Choroid plexus epithelial cell (primary cell): ENCODE measurements at places on chromosomes 5 and 9.
A peak's percentile ranks its signal among the peaks of the same experiment; 100 is the strongest.

DNA sequence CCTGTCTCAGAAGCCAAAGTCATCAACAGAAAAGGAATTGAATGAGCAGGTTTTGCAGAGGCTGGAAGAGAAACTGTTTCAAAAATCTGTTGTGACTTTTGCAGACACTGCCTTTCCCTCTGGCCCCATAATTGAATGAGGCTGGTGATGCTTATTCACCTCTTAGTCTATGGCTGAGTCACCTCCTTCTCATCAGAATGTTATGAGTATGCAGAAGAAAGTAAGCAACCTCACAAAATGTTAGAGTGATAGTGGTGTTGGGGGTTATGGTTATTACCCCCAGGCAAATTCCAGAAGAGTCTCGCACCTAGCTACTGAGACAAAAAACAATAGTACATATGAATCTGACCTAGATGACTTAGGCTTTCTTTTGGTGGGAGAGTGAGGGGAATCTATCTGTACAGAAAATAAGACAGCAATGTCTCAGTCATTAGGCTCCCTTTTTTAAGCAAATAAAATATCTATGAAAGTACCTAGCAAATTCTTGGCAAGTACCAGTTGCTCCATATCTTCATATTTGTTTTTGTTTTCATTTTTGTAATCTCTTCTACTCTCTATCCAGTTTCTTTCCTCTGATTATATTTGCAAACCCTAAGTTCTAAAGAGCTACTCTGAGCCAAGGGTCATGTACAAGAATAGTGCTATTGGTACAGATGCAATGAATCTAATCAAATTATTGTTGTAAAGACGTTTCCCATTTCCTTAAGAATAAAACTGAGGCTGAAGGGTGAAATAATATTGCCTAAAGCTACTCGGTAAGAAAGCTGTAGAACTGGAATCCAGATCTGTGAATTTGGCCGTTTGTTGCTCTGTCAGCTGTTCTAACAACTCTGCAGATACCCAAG lies 498.1 kb upstream of the TNC start:
- DNase-seq: peak; percentile 86

- DNase-seq: no peak
Observed at GRCh38 chr9:136672431-136673087, 9.8 kb downstream of the EGFL7 start.

DNA sequence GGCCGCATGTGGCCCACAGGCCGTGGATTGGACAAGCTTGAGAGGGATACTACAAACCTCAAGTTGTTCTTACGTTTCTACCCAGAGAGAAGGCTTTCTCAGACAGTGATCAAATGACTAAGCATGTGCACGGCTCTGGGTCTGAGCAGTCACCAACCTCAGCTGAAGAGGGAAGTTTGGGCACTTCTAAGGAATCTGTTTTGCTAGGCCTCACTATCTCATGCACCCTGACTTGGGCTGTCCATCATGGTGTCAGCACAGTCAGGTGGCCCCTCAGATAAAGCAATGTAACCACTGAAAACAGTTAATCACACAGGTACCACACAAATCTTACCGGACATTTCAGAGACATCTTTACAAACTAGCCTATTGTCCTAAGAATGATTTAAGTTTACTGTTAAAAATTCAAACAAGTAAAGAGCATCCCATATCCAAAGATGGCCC lies 24.6 kb downstream of the CSF2 start:
- DNase-seq: peak; percentile 34

- no peak for DNase-seq
Observed at GRCh38 chr5:177275883-177276282, 27.6 kb downstream of the RAB24 start.
